ENCODE measurements at places on chromosomes 5 and 9.

GRCh38 chr5:177329883-177330282, 18.2 kb upstream of the MXD3 start:
- no peak for DNase-seq

GRCh38 chr5:6442333-6442732, 6.3 kb upstream of the UBE2QL1 start:
- DNase-seq, result no peak

GRCh38 chr5:32369542-32370155, 56.9 kb upstream of the MTMR12 start:
- no peak for DNase-seq

DNA sequence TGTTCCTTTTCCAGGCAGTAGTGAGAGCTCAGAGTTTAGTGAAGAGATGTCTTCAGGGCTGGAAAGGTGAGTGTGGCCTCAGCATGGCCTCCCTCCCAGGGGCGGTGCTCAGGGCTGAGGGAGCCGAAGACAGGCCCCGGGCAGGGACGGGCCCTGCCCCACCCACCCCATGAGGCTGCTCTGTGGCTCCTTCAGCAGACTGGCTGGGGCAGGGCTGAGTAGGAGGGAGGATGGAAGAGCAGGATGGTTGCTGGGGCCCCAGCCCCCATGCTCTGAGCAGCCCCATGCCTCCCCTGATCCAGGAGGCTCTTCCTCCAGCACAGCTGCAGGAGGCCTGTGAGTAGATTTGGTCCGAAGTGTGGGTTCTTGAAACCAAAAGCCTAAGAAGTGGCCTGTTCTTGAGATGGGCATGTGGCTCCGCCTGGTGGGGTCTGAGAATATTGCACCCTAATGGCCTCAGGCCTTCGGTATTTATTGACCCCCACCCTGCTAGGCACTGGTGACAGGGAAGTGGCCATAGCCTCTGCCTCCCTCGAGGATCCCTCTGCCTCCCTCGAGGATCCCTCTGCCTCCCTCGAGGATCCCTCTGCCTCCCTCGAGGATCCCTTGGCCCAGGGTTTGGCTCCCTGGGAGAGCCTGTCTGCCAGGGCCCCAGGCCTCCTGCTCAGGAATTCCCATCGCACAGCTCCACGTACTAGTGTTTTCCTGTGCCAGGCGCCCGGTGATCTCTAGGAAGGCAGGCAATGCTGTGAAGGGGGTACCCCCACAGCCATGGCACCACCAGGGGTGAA, 65.4 kb upstream of the GARNL3 start:
- DNase-seq, result peak; percentile 75

DNA sequence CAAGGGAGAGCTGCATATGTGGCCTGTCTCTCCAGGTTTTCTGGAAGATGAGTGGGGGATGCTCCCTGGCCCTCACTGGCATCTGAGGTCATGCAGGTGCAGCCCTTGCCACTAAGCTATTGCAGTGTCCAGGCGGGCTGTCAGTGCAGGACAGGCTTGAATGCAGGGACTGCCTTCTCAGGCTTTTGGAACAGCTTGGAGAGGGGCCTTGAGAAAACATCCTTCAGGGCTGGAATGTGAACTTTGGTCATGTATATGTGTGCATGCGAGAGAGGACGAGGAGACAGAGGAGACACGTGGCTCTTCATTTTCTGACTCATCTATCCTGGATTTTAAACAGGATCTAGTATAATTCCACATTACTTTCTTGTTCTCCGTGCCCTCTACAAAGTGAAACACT, 90.3 kb downstream of the MACROH2A1 start:
- no peak for DNase-seq

DNA sequence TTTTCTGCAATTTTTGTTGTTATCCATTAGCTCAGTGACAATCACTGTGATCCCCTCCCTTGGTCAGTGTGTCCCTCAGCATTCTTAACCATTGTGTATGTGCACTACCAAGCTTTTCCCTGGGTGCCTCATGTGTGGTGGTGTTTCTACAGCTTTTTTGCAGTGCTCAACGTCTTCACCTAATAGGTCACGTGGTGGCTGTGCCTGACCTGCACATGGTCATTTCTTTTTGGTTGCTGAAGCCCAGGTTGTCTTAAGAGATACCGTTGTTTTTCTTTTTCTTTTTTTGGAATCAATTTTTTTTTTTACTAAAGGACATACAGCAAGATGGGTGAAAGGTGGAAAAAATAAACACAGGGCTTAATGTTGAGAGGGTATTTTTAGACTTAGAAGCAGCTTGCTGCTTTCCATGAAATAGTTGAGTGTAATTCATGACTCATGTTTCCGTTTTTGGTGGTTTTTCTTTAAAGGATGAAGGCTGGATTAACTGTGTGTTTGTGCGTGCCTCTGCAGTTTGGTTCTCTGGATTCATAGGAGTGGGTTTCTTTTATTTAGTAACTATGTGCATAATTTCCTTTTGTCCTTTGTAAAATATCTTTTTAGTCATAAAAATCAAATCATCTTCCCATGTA, 22.2 kb downstream of the SH3GL2 start:
- DNase-seq, result no peak

- no peak for DNase-seq
These were observed 19.2 kb upstream of the NANS start for GRCh38 chr9:98037357-98037756.

GRCh38 chr5:142287096-142287972, 37.5 kb downstream of the SPRY4 start:
- no peak for DNase-seq

GRCh38 chr5:54533541-54534190, 16.1 kb downstream of the SNX18 start:
- no peak for DNase-seq

GRCh38 chr5:124342027-124342471, 404.4 kb downstream of the ZNF608 start:
- no peak for DNase-seq

- no peak for DNase-seq
These were observed 44.8 kb upstream of the RNU6ATAC start for GRCh38 chr9:134208981-134209725.

DNA sequence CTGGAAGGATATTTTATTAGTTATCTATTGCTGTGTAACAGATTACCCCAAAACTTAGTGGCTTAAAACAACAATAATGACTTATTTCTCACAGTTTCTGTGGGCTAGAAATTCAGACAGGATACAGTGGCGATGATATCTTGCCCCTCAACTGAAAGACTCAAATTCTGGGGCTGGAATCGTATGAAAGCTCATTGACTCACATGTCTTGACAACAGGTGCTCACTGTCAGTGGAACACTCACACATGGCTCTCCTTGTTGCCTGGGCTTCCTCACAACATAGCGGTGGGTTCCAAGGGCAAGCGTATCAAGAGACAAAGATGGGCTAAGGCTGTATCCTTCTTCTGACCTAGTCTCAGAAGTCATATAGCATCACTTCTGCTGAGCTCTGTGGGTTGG, 3.7 kb upstream of the GNPDA1 start:
- peak; percentile 18 for DNase-seq

DNA sequence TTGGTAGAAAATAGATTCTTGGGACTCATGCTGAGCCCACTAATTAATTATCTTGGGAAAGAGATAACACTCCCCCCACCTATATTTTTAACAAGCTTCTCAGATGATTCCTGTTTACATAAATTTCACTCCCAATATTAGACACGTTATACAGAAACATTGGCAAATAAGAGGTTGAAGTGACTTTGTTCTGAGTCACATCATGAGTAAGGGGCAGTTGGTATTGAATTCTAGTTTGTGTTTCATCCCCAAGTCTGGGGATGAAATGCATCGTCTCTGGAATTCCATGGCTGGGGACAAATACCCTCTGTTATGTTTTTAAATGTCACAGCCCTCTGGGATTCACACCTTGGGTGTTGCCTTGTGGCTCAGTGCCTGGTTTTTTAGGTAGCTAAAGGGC, 41.0 kb downstream of the BASP1 start:
- no peak for DNase-seq

- no peak for DNase-seq
These were observed 16.7 kb downstream of the SLC25A25 start for GRCh38 chr9:128084746-128085145.

GRCh38 chr5:31678180-31678579, 39.2 kb downstream of the PDZD2 start:
- no peak for DNase-seq

DNA sequence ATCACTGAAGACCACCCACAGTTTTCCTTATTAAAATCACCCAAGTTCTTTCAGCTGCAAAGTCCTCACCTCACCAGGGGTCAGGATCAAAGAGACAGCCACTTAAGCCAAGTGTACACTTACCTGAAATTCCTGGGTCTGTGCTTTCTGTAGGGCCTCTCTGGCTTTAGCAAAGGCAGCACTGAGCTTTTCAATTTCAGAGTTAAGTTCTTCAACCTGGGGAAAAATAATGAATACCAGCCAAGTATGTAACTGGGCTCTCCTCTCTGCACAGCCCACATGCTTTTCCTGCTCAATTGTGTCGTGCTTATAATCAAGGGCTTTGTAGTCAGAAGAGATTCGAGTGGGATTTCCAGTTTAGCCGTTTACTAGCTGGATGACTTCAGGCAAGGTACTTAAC, 55.1 kb downstream of the CDK5RAP2 start:
- no peak for DNase-seq

- DNase-seq, result no peak
These were observed 192.7 kb downstream of the LRRC70 start for GRCh38 chr5:62771341-62771740.

- no peak for DNase-seq
These were observed 17.3 kb upstream of the TMOD1 start for GRCh38 chr9:97484134-97484533.

DNA sequence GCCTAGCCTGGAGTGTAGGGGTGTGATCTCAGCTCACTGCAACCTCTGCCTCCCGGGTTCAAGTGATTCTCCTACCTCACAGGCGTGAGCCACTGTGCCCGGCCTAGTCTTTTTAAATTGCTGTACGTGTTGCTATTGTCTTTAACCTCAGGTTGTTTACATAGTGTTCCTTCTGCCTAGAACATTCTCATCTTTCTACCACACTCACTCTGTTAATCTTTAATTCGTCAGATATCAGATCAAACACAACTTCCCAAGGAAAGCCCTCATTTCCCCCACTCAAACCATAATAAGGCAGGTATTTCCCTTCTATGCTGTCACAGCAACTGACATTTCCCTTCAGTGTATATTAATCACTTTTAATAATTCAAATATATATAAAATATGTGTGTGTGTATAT, 1310.0 kb upstream of the C9orf72 start:
- no peak for DNase-seq

DNA sequence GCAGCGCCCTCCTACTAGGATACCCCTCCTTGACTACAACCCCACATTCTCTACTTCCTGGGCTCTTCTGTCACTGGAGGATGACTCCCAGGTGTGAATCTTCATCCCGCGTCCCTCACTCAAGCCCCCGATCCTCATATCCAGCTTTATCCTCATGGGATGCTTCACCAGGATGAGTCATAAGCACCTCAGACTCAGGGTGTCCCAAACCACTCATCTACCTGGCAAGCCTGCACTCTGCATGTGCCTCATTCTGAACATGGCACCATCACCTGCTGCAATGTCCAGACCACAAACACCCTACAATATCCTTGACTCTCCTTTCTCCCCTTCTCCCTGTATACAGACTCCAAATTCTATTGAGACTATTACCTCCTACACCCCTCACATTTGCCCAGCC, 1.5 kb upstream of the TGFBI start:
- DNase-seq, result no peak

DNA sequence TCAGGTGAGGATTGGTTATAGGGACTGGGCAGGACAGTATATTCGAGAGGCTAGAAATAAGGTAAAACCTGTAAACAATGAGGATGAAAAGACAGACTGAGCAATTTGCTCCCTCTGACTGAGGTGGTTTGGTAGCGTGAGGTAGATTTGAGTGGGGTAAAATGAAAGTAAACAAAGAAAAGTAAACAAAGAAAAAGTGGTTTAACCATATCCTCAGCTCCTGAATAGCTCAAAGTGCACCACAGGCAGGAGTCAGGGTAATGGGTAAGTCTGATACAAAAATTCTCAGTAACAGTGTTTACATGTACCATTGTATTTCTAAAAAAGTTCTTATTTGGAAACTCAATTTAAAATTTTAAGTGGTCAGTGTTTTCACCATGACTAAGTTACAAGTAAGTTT, 203.1 kb upstream of the ARRDC3 start:
- DNase-seq, result no peak

GRCh38 chr5:139647506-139648204, 494 bp upstream of the CXXC5 start:
- DNase-seq, result no peak

DNA sequence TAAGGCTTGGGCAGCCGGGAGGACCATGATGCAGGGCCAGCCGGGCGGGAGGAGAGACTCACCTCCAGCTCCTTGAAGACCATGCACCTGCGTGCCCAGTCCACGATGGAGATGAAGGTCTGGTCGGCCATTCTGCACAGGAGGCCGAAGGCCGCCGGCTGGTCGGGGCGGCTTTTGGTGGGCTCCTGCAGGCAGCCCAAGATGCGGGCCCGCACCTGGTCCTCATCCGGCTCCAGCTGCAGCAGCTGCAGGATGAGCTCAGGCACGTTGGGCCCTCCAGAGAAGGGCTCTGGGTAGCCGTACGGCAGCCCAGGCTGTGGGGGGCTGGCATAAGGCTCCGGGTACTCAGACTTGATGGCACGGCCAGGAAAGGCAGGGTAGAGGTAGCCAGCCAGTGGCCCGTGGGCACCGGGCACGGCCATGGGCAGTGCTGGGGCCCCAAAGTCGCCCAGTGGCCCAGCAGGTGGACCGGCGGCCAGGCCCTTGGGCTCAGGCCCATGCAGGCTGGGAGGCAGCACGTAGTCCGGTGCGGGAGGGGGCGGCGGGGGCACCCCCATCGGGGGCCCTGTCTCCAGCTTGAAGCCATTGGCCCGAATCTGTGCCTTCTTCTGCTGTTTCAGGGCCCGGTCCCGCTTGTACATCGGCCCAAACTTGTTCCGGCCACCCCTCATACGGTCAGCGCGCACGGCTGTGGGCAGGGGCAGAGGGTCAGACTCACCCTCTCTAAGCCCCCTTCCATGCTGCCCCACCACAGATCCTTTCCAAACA, 7.0 kb downstream of the NR5A1 start:
- DNase-seq, result no peak

GRCh38 chr5:139792218-139792617, 3.4 kb upstream of the PSD2 start:
- no peak for DNase-seq

- no peak for DNase-seq
These were observed 30.1 kb downstream of the PPARGC1B start for GRCh38 chr5:149759986-149760853.

DNA sequence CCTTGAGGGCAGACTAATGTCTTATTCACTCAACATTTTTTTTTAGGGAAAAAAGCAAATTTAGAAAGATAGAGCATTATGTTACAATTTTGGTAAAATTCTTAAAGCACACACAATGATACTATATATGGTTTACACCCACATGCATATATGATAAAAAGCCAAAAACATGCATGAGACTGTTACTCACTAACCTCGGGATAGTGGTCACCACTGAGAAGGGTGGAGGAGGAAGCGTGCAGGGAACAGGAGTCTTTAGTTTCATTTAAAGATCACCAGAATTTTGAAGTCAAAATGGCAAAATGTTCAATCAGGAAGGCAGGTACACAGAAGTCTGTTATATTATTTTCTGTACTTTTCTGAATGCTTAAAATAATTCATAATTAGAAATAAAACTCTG, 9.2 kb downstream of the ARL15 start:
- no peak for DNase-seq

GRCh38 chr9:7976167-7976755, 176.7 kb upstream of the DMAC1 start:
- DNase-seq, result no peak

GRCh38 chr5:134989266-134989830, 21.6 kb downstream of the CATSPER3 start:
- DNase-seq, result no peak

- DNase-seq, result no peak
These were observed 7.2 kb downstream of the ROPN1L start for GRCh38 chr5:10448754-10449360.

Data from stimulated activated CD4-positive, alpha-beta T cell treated with anti-CD3 and anti-CD28 coated beads, Interleukin-12 subunit alpha, Interleukin-12 subunit beta, amount 100 ng/mL, for 4 hours (primary cell).